ENCODE measurements at places on chromosomes 7 and 10.
A peak's percentile ranks its signal among the peaks of the same experiment; 100 is the strongest.

- no peak for DNase-seq
Measured at GRCh38 chr10:117746541-117747448, 204.2 kb downstream of the EMX2 start.

DNA sequence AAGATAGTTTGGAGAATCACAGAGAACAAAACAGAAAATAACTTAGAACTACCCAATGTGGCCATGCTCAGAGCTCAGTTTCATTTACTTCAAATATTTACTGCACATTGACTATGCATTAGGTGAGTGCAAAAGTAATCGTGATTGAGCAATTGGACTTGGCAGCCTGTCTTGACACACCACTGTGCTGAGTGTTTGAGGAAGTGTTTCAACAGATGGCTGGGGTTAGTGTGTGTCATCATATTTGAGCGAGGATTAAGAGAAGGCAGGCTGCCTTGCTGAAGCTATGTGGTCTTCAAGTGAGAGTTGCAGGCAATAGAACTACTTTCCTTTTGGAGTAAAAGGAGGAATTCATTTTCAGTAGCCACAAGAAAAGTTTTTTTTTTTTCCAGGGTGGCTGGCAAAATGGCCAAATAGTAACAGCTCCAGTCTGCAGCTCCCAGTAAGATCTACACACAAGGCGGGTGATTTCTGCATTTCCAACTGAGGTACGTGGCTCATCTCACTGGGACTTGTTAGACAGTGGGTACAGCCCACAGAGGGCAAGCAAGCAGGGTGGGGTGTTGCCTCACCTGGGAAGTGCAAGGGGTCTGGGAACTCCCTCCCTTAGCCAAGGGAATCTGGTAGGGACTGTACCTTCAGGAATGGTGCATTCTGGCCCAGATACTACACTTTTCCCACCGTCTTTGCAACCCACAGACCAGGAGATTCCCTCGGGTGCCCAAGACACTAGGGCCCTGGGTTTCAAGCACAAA, 37.6 kb downstream of the AKR1C4 start:
- no peak for DNase-seq

GRCh38 chr7:95974108-95974507, 201.8 kb downstream of the DYNC1I1 start:
- no peak for DNase-seq

DNA sequence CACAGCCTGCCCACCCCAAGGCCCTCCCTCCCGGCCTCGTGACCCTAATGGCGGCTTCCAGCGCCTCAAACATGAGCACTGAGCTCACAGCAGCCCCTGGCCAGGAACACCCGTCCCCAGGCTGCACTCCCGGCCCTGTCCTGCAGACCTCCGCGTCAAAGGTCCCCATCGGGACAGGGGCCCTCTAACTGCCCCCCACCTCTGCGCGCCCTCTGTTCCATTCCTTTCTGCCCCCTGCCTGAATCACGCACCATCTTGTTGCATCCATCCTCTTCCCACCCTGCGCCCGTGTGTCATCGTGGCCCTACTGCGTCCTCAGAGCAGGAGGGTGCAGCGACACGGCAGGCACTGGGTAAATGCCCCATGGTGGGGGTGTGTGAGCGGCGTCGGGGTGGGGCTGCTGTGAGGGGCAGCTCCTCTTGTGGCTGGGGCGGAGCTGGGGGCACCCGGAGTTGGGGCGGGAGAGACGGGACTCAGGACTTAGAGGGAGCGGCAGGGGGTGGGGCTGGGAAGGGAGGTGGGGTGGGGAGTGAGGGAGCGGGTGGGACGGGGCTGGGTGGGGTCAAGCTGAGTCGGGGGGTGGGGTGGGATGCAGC, 13.4 kb downstream of the SLC29A4 start:
- no peak for DNase-seq

- no peak for DNase-seq
Measured at GRCh38 chr7:22660293-22660692, 66.7 kb upstream of the IL6 start.

- no peak for DNase-seq
Measured at GRCh38 chr7:6161463-6162330, 110.7 kb downstream of the CYTH3 start.

GRCh38 chr7:1169409-1170368, 9.7 kb upstream of the ZFAND2A start:
- peak; percentile 35 for DNase-seq

- no peak for DNase-seq
Measured at GRCh38 chr7:65462148-65462716, 88.6 kb downstream of the ZNF92 start.

GRCh38 chr10:132979491-132980425, 37.4 kb upstream of the CFAP46 start:
- DNase-seq = no peak

GRCh38 chr10:112601214-112602090, 154.4 kb downstream of the VTI1A start:
- DNase-seq = no peak

- DNase-seq = no peak
Measured at GRCh38 chr10:2392145-2392812, 655.0 kb upstream of the ADARB2 start.

- no peak for DNase-seq
Measured at GRCh38 chr10:15188603-15189002, 20.1 kb upstream of the NMT2 start.

DNA sequence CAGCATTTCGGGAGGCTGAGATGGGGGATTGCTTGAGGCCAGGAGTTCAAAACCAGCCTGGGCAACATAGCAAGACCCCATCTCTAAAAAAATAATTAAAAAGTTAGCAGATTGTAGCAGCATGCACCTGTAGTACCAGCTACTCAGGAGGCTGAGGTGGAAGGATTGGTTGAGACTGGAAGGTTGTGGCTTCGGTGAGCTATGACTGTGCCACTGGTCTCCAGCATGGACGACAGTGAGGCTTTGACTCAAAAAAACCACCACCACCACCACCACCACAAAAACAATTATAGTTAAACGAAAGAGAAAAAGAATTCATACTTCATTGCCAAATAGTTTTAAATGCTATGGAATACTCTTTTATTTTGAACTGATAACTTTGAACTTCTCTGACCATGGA, 63.4 kb downstream of the VTI1A start:
- no peak for DNase-seq

DNA sequence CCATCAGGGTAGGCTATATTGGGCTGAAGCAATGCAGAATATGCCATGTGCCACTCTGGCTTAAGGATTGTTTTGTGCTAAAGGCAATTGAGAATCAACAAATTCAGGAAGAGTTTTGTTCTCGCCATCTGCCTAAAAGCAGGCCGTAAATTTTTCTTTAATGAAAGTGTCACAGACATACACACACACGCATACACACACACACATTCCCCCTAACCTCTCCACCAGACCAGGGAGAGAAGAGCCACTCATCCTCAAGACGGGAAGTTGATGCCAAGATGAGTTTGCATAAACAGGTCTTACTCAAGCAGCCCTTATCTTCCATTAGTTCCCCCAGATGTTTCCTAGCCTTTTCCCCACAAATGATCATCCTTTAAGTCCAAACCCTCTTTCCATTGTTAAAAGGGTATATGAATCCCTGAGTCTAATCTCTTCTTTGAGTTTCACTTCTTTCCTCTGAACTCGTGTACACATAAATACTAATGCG, 59.6 kb upstream of the TRIM24 start:
- DNase-seq = no peak

GRCh38 chr10:50837095-50837494, 48.3 kb downstream of the A1CF start:
- no peak for DNase-seq

DNA sequence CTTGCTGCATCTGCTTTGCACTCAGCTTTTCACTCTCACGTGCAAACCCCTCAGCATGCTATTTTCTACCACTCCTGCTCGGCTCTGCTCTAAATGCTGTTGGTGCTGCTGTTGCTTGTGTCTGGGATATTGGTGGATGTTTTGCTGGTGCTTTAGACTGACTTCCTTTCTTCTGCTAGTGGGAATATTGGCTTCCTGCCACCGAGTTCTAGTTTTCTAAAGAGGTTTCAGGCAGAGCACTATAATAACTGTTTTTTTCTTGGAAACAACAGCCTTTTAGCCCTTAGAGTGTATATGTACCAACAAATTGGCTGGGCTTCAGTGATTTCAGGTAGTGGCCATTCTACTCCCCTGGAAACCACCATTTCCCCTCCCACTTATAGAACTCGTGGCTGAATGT, 27.8 kb downstream of the TMEM236 start:
- no peak for DNase-seq

DNA sequence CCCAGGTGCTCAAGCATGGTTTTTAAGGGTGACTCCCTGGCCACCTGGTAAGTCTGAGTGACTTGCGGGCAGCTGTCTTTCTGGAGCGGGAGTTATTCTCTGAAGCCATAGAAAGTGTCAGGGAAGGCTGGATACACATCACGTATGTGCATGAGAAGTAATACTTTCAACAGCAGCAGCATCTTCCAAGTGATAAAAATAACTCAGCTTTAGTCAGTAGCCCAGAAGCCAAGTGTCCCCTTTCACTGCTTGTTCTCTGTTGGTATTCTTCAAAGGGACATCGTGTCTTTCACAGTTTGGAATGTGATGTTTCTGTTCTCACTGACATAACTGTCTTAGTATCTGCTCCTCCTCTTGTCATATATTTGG, 97.6 kb downstream of the KIAA1217 start:
- no peak for DNase-seq

- no peak for DNase-seq
Measured at GRCh38 chr10:92470026-92470425, 103.9 kb downstream of the IDE start.

GRCh38 chr7:50270531-50271018, 33.9 kb upstream of the IKZF1 start:
- no peak for DNase-seq

DNA sequence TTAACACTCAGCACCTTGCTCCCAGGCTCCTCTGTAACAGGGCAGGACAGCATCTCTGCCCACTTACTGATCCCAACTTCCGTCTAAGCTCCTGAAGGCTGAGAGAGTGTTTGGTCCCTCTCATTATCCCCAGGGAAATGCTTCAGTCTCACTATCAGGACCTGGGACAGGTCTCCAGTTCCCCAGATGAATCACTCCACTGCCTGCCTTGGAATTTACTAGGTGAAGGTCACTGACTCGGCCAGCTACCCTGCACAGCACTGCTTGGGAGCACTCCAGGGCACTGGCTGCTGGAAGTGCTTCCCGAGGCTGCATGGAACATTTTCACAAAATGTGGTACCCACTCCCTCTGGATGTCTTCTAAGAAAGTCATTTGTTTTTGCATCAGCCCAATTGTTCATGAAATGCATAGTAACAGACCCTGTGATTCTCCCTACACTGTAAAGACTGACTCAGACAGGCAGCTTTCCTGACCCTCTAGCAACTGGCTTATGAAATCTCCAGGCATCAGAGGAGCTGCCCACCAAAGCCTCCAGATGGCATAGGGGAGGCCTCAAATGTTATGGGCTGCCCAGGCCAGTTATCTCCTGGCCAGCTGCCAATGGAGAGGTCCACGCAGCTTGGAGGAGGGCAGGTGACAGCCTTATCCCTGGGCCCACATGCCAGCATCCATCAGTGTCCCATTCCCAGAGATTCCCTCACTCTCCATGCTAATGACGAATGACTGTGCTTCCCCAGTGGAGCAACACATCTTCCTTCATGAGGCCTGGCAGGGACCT, 89.1 kb downstream of the GFRA1 start:
- no peak for DNase-seq

- DNase-seq = peak; percentile 89
Measured at GRCh38 chr7:128833148-128833945, 3.1 kb downstream of the FLNC start.
